Purkinje cell (primary cell): ENCODE measurements at places on chromosomes 6 and 20. TPM values are rescaled to one million over a fixed set of nuclear protein-coding genes. Genes with fewer than 3 reads are reported as not detected.

UST gene
- polyA plus RNA-seq = 7.2 and 11.7 TPM in 2 replicates

CCR6 gene
- polyA plus RNA-seq = 1.5 and 4.3 TPM in 2 replicates

SLC2A10 gene
- polyA plus RNA-seq = 0.28 TPM in 1 of 2 replicates, not detected in the other

BTNL2 gene
- not detected in 2 replicates for polyA plus RNA-seq

PDYN gene
- polyA plus RNA-seq = 0.82 TPM in 1 of 2 replicates, not detected in the other

FAM209A gene
- 0.45 TPM in 1 of 2 replicates, not detected in the other for polyA plus RNA-seq

ZC2HC1B gene
- polyA plus RNA-seq = not detected in 2 replicates

MDFI gene
- not detected in 2 replicates for polyA plus RNA-seq

PPIL6 gene
- 16.7 and 18.1 TPM in 2 replicates for polyA plus RNA-seq

RIN2 gene
- 5.1 and 8.2 TPM in 2 replicates for polyA plus RNA-seq
